ENCODE measurements at places on chromosomes 16 and 17. TPM values are rescaled to one million over a fixed set of nuclear protein-coding genes. Genes with fewer than 3 reads are reported as not detected.

FBXO39 gene
- 0.14 TPM for polyA plus RNA-seq

HSF5 gene
- polyA plus RNA-seq: 0.28 TPM

PLCG2 gene
- 37.6 TPM for polyA plus RNA-seq

IQCK gene
- 53.9 TPM for polyA plus RNA-seq

KRT9 gene
- not detected for polyA plus RNA-seq

NOG gene
- 1.2 TPM for polyA plus RNA-seq

TPSD1 gene
- not detected for polyA plus RNA-seq

TMEM98 gene
- polyA plus RNA-seq: 214 TPM

GP1BA gene
- 1.6 TPM for polyA plus RNA-seq

UBE2Z gene
- polyA plus RNA-seq: 91.6 TPM
